ENCODE measurements at places on chromosomes 6 and 20.
A peak's percentile ranks its signal among the peaks of the same experiment; 100 is the strongest.

DNA sequence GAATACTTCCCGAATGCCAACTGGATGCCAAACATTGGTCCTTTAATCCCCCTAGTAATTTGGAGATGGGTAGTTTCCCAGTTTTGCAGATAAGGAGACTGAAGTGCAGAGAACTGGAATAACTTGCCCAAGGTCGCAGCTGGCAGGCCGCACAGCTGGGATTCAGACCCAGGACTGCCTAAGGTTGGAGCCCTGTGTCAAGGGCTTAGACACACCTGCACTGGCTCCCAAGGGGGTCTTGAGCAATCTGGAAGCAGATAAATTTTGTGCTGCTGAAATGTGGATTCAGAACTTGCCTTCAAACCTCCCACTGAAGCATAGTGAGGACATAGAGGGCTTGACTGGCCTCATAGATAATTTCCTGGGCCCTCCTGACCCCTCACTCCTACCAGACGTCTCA, 30.5 kb downstream of the FOXP4 start:
- no peak for DNase-seq

DNA sequence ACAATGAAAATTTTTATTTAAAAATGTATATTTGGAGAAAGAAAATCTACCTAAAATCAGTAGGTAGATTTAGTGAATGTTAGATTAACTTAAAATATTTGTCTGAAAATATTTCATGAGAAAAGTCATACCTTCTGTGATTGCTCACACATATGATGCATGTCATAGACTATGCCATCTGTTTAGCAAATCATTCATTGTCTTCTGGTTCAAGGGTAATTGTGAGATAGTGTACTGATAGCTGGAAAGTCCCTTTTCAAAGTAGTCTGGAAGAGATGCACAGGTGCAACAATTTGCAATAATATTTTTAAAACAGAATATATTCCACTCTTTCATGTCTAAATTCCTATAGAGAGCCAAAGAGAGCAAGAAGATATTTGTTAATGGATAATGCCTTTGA, 21.0 kb upstream of the RNF217 start:
- no peak for DNase-seq

GRCh38 chr6:40755046-40755681, 168.0 kb upstream of the LRFN2 start:
- DNase-seq: peak; percentile 80

GRCh38 chr20:58246346-58246745, 17.9 kb upstream of the ANKRD60 start:
- peak; percentile 66 for DNase-seq

DNA sequence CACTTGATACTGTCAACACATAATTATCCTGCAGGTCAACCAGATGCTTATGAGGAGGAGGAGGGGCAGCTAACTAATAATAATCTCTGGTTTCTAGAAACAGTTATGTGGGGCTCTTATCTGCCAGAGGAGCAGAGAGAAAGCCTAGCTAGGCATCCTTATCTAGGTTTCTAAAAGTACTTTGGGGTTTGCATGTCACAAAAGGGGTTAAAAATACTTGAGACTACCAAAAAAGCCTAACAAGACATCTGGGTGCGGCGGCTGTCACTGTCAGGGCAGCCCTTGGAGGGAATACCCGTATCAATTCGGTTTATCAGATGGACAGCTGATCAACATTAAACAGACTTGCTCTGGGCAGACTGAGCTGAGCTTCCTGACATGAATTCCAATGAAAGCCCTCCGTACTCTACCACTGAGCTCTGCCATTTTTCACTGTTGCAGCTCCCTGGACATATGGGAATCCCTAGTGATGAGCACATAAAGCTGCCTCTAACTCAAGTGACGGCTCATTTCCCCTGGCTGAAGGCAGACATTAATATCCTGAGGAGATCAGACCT, 166.6 kb downstream of the PDSS2 start:
- DNase-seq: peak; percentile 60

DNA sequence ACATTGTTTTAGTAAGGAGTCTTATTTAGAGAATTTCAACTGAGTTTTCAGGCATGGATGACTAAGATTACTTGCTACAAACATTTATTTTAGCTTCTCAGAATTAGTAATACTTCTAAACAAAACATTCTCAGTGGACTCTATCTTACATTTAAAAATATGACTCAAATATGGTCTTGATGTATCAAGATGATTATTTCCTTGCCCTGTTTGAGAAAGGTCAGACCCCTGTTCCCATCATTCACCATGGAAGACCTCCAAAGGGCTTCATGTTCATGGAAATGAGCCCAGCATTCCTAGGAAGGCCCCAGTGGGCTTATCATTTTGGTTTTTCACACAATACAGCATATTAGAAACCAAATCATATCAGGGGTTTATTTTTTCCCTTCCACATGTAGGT, 24.6 kb upstream of the TRPC4AP start:
- DNase-seq: no peak

DNA sequence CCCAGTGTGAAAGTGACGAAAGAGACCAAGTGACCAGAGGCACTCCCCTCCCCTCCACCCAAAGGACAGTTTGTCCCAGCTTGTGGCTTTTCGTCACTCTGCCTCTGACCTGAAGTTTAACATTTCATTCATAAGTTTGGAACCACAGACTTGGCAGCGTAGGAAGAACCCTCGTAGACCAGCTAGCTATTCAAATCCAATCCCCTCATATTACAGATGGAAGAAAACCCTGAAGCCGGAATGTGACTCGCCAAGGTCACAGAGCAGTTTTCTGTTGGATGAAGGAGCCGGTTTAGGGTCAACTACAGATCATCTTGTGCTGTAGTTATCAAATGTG, 3.9 kb upstream of the SYS1 start:
- DNase-seq: no peak

GRCh38 chr6:44338228-44339122, 4.0 kb upstream of the SPATS1 start:
- DNase-seq: peak; percentile 80

- no peak for DNase-seq
These were observed at the start of gene COX4I2 for GRCh38 chr20:31637660-31638059. COX4I2 (plus strand) TSS chr20:31637912; CDS start chr20:31639018, 1,106 bp downstream.

DNA sequence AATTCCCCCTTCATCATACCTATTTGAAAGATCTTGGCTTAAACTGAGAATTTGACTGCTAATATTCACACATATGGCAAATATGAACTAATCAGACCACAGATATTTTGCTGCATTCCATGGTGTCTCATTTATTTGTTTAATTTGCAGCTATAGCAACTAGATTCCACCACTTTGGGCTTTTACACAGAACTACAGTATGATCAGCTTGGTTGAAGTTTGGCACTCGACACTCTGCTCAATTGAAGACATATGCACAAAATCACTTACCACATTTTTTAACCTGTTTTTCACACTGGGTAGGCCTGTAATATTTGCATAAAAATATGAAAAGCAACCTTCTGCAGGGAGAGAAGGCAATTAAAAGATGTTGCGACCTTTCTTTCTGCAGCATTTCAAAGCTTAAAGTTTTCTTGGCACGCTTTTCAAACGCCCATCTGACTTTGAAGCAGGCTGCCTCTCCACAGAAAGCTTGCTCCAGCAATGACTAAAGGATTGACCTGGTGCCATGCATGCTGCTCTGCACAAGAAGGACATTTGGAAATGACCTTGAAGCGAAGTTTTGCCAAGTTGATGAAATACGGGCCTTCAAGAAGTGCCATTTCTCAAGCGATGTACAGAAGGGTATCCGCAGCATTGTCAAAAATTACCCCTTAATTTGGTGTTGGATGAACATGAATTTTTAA, 126.7 kb downstream of the AIG1 start:
- no peak for DNase-seq

- no peak for DNase-seq
These were observed 4.3 kb downstream of the DDRGK1 start for GRCh38 chr20:3199976-3200755.

GRCh38 chr6:117512987-117513573, 30.6 kb downstream of the DCBLD1 start:
- DNase-seq: no peak

- no peak for DNase-seq
These were observed 3.6 kb upstream of the OSTM1 start for GRCh38 chr6:108078191-108078590.

- no peak for DNase-seq
These were observed 28.1 kb downstream of the TFAP2B start for GRCh38 chr6:50846852-50847155.

DNA sequence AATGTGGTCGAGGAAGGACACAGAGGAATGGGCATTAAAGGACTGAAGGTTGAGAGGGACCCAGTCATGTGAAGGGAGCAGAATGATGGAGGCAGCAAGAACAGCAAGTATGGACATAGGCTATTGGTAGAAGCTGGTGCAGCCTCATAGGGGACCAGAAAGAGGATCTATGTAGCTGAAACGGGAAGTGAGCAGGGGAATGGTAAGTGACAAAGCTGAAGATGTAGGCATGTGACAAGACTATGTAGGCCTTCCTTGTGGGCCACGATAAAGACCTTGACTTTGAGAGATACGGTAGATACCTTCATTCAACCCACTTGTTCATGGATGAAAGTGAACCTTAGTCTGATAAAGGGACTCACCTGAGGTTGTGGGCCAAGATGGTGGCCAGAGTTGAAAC, 3.5 kb downstream of the CTNNBL1 start:
- DNase-seq: no peak

- no peak for DNase-seq
These were observed 138.1 kb upstream of the PHACTR3 start for GRCh38 chr20:59466107-59466815.

DNA sequence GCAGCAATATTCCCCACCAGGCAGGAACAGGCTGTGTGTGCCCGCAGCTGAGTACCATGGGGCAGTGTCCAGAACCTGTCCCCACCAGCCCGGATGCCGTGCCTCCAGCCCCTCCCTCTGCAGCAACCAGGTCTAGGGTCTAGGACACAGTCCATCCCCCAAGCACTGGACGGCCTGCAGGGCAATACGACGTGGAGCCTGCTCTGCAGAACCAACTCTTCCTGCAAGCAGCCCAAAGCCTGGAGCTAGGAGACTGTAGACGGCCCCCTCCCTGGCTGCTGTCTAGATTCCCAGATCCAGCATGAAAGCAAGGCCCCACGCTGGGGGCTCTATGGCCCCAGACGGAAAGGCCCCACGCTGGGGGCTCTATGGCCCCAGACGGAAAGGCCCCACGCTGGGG, 128.2 kb upstream of the AFDN start:
- DNase-seq: no peak

DNA sequence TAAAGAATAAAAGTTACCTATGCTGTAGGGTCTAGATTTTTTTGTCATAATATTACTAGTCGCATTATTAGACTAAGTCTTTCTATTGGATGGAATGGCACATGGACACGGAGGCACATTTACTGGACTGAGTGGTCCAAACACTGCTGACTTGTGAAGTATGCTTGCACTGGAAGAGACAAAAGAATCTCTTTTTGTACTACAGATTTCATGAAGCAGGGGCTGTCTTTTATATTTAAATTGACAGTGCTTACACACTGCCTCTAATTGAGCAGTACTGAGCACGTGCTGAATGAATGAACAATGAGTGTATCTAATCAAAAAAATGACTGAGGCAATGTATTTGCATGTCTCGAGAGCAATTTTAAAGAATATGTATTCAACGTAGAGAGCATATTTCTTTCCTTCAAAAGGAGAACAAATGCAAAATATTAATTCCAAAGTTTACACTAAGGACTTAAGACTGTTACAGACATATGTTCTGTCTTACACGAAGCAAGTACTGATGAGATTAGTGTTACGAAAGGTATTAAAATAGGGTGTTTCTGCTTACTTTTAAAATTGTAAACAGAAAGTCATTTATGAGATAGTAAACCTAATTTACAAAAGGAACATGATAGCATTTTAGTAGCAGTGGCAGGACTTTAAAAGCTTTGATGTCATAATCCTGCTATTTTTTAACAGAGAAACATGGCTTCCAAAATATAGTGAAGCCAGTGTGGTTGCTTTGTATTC, 8.3 kb downstream of the ELOVL2 start:
- DNase-seq: no peak

DNA sequence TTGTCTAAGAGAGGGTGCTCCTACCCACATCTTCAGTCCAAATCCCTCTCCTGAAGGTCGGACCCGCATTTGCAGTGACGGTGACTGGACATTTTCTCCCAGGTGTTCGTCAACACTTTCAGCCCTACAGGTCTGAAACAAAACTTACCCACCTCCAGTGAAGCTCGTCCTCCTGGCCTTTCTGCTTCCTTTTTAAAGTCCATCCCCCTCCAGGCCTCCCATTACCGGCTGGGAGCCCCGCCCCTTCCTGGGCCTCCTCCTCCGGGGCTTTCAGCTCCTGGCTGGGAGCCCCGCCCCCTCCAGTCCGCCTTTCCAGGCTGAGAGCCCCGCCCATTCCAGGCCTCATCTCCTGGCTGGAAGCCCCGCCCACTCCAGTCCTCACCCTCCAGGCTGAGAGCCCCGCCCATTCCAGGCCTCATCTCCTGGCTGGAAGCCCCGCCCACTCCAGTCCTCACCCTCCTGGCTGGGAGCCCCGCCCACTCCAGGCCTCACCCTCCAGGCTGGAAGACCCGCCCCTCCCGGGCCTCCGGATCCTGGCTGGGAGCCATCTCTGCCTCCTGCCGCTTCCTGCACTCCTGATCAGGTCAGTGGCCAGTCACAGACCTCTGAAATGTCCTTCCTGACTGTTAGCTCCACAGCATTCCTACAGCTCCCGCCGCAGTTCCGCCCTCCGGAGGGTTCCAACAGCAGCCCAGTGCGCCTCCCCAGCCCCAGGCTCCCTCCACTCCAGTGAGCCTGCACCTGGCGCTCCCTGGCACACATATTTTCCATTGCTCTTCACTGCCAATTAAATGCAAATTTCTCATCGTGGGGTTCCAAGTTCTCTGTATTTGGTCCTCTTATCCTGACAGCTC, 98.5 kb downstream of the LY86 start:
- peak; percentile 99 for DNase-seq

GRCh38 chr6:30840935-30841643, 43.2 kb upstream of the DDR1 start:
- no peak for DNase-seq

- no peak for DNase-seq
These were observed 10.1 kb upstream of the SULF2 start for GRCh38 chr20:47795214-47795907.
